ENCODE measurements at places on chromosomes 6 and 20. TPM values are rescaled to one million over a fixed set of nuclear protein-coding genes. Genes with fewer than 3 reads are reported as not detected.

Gene ADGRG6
- total RNA-seq, result 2.5 TPM

GRCh38 chr20:17786221-17786718 is 86.5 kb downstream of the BANF2 start:
- H3K27me3 ChIP-seq, result no peaks in the 10 kb centered on the region
- H3K4me1 ChIP-seq, result peaks cover 61% of the 10 kb centered on the region
- H3K27ac ChIP-seq, result peak overlapping the region; percentile 94
- peak overlapping the region; percentile 46 for H3K4me3 ChIP-seq
- DNase-seq, result no peak

DNA sequence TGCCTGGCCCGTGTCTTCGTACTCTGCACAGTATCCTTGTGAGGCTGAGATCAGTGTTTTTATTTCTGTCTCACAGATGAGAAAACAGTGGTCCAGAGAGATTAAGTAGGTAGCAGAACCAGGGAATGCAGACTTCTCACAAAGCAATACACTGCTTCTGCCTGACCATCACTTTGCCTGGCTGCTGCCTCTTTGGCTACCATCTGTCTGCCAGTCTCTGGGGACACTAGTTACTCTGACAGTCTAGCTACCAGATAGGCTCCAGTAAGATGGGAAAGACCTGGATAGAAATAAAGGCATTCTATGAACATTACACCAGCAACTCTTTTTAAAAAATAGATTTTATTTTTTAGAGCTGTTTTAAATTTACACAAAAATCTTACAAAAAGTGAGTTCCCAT is 96.9 kb downstream of the PHACTR3 start:
- no peak overlapping the region for H3K4me3 ChIP-seq
- no peaks in the 10 kb centered on the region for H3K4me1 ChIP-seq
- no peak for DNase-seq
- no peaks in the 10 kb centered on the region for H3K36me3 ChIP-seq

Gene CCN6
- not detected for total RNA-seq

- H3K27me3 ChIP-seq, result no peaks in the 10 kb centered on the region
- no peaks in the 10 kb centered on the region for H3K36me3 ChIP-seq
- peaks cover 37% of the 10 kb centered on the region for H3K4me1 ChIP-seq
- peak overlapping the region; percentile 94 for H3K27ac ChIP-seq
- peak overlapping the region; percentile 87 for H3K4me3 ChIP-seq
Observed at GRCh38 chr6:169723200-169723909, 945 bp downstream of the PHF10 start.

DNA sequence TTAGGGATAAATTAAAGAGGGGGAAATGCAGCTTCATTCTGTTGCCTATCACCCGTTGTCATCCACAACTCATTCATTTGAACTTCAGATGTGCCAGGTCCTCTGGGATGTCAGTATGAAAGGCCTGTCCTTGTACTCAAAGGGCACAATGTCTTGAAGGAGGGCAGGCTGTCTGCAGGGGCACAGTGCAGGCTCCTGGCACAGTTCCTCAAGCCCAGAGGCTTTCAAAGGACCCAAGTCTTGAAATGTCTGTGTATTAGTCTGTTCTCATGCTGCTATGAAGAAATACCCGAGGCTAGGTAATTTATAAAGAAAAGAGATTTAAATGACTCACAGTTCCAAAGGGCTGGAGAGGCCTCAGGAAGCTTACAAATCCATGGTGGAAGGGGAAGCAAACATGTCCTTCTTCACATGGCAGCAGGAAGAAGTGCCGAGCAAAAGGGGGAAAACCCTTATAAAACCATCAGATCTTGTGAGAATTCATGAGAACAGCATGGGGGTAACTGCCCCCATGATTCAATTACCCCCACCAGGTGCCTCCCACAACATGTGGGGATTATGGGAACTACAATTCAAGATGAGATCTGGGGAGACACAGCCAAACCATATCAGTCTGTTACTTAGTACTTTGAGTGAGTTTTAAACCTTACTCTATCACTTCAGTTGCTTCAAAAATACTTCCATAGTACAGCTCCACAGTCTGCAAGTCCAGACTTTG is 9.4 kb downstream of the SNX9 start:
- peak overlapping the region; percentile 57 for H3K27ac ChIP-seq
- peaks cover 4% of the 10 kb centered on the region for H3K36me3 ChIP-seq
- no peaks in the 10 kb centered on the region for H3K27me3 ChIP-seq
- no peak for DNase-seq
- H3K4me3 ChIP-seq, result no peak overlapping the region

Gene TNXB
- total RNA-seq, result 2.3 TPM

Gene TMEM217
- 1.8 TPM for total RNA-seq

GRCh38 chr6:127279815-127280214 is 13.2 kb downstream of the RNF146 start:
- no peaks in the 10 kb centered on the region for H3K27me3 ChIP-seq
- no peak for DNase-seq
- peaks cover 18% of the 10 kb centered on the region for H3K36me3 ChIP-seq
- H3K4me1 ChIP-seq, result peaks cover 3% of the 10 kb centered on the region

DNA sequence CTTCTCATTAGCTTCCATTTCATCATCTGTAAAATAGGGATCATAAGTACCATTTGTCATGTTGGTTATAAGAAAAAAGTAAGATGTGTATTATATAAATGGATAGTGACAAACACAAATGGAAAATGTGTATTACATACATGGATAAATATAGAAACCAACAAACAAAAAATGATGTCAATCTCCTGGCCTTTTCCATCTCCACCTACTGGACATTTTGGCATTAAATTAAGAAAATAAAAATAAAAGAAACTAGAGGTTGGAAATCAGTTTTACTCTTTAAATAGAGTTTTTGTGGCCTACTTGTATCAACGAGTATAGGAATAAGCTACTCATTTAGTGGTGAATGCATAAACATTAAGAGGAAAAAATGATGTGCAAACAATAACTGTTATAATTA is 67.5 kb upstream of the THEMIS start:
- H3K4me1 ChIP-seq, result peaks cover 6% of the 10 kb centered on the region
- peaks cover 19% of the 10 kb centered on the region for H3K36me3 ChIP-seq
- H3K4me3 ChIP-seq, result no peak overlapping the region
- H3K27ac ChIP-seq, result no peak overlapping the region
- H3K27me3 ChIP-seq, result no peaks in the 10 kb centered on the region
- DNase-seq, result no peak

Gene TPMT
- 7.3 TPM for total RNA-seq

Gene ENPP4
- total RNA-seq, result 4.4 TPM

DNA sequence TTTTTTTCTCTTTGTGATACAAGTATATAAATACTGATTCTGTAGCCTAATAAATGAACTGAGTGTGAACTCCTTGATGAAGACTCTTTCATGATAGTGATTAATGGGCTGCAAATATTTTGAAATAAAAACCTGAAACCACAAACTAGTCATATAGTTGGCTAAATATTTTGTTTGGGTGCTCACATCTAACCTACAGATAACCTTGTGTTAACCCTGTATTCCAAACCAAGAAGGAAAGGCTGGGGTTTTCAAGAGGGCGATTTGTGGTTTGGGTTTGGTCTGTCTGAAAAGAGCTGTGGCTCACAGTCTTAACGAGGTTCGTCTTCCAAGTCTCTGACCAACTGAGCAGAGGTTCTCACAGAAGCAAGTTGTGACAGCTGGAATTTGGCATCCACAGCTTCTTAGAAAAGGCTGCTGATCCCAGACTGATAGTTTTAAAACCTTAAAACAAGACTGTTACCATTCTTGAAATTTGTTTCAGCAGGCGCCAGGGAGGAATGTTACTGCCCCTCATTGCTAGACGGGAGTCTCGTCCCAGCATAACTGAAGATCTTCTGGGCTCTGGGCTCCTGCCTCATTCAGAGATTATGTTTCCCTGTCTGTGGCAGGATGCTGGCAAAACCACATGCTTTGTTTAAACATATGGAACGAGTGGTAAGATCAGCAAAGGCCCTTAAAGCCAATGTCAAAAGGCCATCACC is 736.4 kb upstream of the MARCKS start:
- H3K4me3 ChIP-seq, result peak overlapping the region; percentile 5
- H3K27ac ChIP-seq, result peak overlapping the region; percentile 84
- peaks cover 21% of the 10 kb centered on the region for H3K36me3 ChIP-seq
- H3K4me1 ChIP-seq, result peaks cover 54% of the 10 kb centered on the region
- H3K27me3 ChIP-seq, result no peaks in the 10 kb centered on the region

Gene CENPQ
- total RNA-seq, result 6.5 TPM

Gene PSMB1
- 173 TPM for total RNA-seq

GRCh38 chr6:11992086-11992485 is 20.0 kb upstream of the HIVEP1 start:
- H3K27ac ChIP-seq, result no peak overlapping the region
- no peaks in the 10 kb centered on the region for H3K36me3 ChIP-seq
- peaks cover 5% of the 10 kb centered on the region for H3K4me1 ChIP-seq
- no peaks in the 10 kb centered on the region for H3K27me3 ChIP-seq

Gene BTN1A1
- total RNA-seq, result not detected

DNA sequence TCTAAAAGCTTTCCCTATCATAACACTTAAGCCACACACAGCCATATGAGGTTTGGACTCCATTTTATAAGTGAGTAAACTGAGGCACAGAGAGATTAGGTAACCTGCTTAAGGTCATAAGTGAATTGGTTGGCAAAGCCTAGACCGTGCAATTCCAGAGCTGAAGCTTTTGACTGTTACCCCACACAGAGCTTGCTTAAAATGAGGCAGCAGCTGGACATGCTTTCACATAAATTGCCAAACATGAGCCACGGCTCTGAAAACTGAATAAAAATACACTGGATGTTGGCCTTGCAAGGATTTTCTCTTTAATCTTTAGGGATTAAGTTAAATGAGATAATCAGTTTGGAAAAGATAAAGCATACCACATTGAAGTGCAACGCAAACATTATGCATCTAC is 2.5 kb downstream of the RIPOR2 start:
- no peak overlapping the region for H3K27ac ChIP-seq
- peaks cover 47% of the 10 kb centered on the region for H3K4me1 ChIP-seq
- no peaks in the 10 kb centered on the region for H3K36me3 ChIP-seq
- DNase-seq, result no peak

- peaks cover 4% of the 10 kb centered on the region for H3K36me3 ChIP-seq
- DNase-seq, result no peak
- no peak overlapping the region for H3K27ac ChIP-seq
- no peak overlapping the region for H3K4me3 ChIP-seq
Observed at GRCh38 chr6:83006270-83006905, 59.3 kb downstream of the UBE3D start.

- H3K27ac ChIP-seq, result peak overlapping the region; percentile 67
- peaks cover 44% of the 10 kb centered on the region for H3K36me3 ChIP-seq
- H3K4me1 ChIP-seq, result peaks cover 39% of the 10 kb centered on the region
- no peak overlapping the region for H3K4me3 ChIP-seq
- DNase-seq, result no peak
- no peaks in the 10 kb centered on the region for H3K27me3 ChIP-seq
Observed at GRCh38 chr6:74902846-74903245, 303.0 kb downstream of the COL12A1 start.

- H3K27me3 ChIP-seq, result no peaks in the 10 kb centered on the region
- H3K36me3 ChIP-seq, result peaks cover 5% of the 10 kb centered on the region
- H3K4me3 ChIP-seq, result no peak overlapping the region
- DNase-seq, result no peak
- H3K27ac ChIP-seq, result no peak overlapping the region
Observed at GRCh38 chr6:82902290-82902689, 163.4 kb downstream of the UBE3D start.

Gene SPATA25
- total RNA-seq, result 1.2 TPM

- H3K4me3 ChIP-seq, result peak overlapping the region; percentile 98
- H3K36me3 ChIP-seq, result peaks cover 10% of the 10 kb centered on the region
- no peak for DNase-seq
- peak overlapping the region; percentile 99 for H3K27ac ChIP-seq
- H3K4me1 ChIP-seq, result peaks cover 68% of the 10 kb centered on the region
- no peaks in the 10 kb centered on the region for H3K27me3 ChIP-seq
Observed at GRCh38 chr6:30325150-30325872, 1.4 kb upstream of the TRIM39 start.

Gene TMX4
- 24.4 TPM for total RNA-seq

DNA sequence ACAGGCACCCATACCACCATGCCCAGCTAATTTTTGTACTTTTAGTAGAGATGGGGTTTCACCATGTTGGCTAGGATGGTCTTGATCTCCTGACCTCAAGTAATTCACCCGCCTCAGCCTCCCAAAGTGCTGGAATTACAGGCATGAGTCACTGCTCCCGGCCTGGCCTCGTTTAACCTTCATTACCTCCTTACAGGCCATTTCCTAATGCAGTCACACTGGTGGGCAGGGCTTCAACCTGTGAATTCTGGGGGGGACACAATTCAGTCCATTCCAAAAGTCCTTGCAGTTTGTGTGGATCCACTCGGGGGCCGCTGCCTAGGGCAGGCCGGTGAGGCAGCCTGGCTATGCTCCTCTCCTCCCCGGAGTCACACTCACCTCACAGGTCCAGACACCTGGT is 112.4 kb upstream of the SNX9 start:
- no peaks in the 10 kb centered on the region for H3K27me3 ChIP-seq
- H3K36me3 ChIP-seq, result no peaks in the 10 kb centered on the region
- DNase-seq, result no peak
- peaks cover 5% of the 10 kb centered on the region for H3K4me1 ChIP-seq
- H3K27ac ChIP-seq, result no peak overlapping the region

- H3K27me3 ChIP-seq, result no peaks in the 10 kb centered on the region
- H3K36me3 ChIP-seq, result peaks cover 3% of the 10 kb centered on the region
- H3K4me1 ChIP-seq, result no peaks in the 10 kb centered on the region
- no peak for DNase-seq
- no peak overlapping the region for H3K27ac ChIP-seq
Observed at GRCh38 chr20:16283978-16284377, 289.3 kb downstream of the KIF16B start.

Gene LY6G5C
- total RNA-seq, result 3.6 TPM

DNA sequence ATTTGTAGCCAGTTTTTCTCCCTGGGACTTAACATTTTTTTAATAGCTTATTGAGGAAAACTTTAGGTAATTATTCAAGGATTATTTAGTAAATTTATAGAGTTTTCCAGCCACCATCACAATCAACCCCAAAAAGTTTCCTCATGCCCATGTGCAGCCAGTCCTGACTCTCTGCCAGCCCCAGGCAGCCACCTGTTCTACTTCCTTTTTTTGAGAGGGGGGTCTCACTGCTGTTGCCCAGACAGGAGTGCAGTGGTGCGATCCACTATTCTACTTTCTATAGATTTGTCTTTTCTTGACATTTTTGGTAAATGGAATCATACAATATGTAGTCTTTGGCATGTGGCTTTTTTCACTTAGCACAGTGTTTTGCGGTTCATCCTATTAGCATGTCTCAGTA is 200.1 kb downstream of the FARS2 start:
- H3K27me3 ChIP-seq, result no peaks in the 10 kb centered on the region
- no peak overlapping the region for H3K4me3 ChIP-seq
- peaks cover 53% of the 10 kb centered on the region for H3K4me1 ChIP-seq
- no peaks in the 10 kb centered on the region for H3K36me3 ChIP-seq
- no peak for DNase-seq

GRCh38 chr20:51639206-51639832 is 96.8 kb upstream of the NFATC2 start:
- no peak overlapping the region for H3K27ac ChIP-seq
- H3K4me1 ChIP-seq, result peaks cover 5% of the 10 kb centered on the region
- DNase-seq, result no peak
- H3K27me3 ChIP-seq, result no peaks in the 10 kb centered on the region
- H3K4me3 ChIP-seq, result no peak overlapping the region

- H3K4me3 ChIP-seq, result no peak overlapping the region
- peaks cover 14% of the 10 kb centered on the region for H3K4me1 ChIP-seq
- no peak for DNase-seq
- no peak overlapping the region for H3K27ac ChIP-seq
Observed at GRCh38 chr20:23228912-23229311, 121.7 kb upstream of the NXT1 start.

Data from chondrocyte (in vitro differentiated cells).